CD4-positive, alpha-beta T cell treated with Interleukin-1 beta for 1 hour (primary cell): ENCODE measurements at places on chromosomes 5 and 9.

DNA sequence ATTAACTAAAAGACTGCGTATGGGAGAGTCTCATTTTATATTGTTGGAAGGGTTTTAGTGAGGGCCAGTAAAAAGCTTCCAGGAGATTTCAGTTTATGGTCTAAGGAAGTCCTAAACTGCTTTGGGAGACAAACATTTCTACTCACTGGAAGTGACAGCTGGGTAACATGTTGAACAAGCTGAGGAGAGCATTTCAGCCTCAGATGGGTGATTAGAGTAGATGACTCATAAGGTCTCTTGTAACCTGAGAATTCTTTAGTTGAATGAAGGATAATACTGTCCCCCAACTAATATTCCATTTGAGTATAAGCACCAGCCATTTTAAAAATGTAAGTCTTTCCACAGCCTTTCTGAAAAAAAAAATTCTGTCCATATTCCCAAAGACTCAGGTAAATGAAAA, 218.0 kb upstream of the C9orf72 start:
- no peak for DNase-seq

DNA sequence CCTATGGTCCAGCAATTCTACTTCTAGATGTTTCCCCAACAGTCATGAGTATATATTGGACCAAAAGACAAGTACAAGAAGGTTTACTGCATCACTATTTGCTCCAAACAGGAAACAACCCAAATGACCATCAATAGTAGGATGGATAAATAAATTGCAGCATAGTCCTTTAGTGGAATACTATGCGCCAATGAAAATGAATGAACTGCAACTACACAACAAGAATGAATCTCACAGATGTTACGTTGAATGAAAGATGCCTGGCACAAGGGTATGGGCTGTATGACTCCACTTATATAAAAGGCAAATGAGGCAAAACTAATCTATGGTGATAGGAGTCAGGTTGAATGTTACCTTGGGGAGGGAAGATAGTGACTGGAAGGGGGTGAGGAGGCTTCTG, 48.6 kb upstream of the UNC5A start:
- no peak for DNase-seq

DNA sequence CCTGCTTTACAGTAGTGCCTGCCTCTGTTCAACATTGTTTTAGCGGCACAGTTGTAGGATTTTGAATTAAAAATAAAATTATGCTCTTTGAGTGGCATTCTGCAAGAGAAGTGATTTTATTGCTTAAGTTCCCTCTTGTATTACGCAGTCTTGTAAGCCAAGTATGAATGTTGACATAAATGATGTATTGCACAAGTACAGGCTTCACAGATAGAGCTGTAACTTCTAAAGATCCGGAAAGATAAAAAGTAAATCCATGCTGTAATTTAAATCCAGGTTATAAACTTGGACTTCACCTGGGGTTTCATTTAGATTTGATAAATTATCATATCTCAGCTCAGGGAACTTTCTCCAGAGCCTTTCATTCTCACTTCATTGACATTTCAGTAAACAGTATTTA, 1114.7 kb downstream of the PTPRD start:
- DNase-seq, result no peak

GRCh38 chr9:112867275-112867991, 23.2 kb downstream of the SLC46A2 start:
- DNase-seq, result peak; percentile 28

DNA sequence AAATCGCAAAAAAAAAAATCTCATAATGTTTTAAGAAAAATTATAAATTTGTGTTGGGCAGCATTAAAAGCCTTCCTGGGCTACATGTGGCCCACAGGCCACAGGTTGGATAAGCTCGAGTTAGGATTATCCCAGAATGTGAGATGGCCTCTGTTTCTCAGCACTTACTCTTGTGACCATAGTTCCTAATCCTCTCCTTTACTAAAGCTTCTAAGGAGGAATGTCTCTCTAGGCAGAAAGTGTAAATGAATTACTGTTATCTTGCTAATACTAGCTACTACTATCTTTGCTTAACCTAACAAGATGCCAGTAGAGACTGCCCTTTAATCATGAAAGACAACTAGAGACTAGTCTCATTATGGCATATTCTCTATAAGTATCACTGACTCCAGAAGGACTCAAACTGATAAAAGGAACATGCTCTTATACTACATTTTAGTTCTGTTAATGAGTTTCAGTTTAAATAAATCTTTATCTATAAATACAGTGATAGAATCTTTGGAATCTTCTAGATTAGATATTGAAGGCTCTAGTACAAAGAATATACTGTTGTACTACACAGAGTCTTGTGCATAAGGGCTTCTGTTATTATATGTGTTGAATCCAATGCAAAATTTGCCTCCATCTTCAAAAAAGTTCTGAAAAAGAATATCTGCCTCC, 13.8 kb downstream of the INVS start:
- no peak for DNase-seq

DNA sequence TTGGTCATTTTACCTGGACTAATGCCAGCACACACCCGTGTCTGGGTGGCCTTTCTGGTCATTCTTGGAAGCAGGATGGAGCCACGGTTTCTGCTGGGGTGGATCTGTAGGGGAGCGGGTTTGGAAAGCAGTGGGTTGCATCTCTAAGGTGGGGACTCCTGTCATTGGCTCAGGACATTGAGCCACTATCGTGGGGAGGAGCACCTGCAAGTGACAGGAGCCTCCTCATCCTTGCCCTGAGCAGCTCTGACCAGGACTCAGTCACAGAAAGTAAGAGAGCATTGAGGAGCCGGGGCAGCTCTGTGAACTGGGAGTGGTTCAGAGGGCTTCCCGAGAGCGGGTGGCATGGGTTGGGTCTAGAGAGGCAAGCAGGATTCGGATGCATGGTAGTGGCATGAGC, 3.7 kb downstream of the B4GALT7 start:
- DNase-seq, result no peak

GRCh38 chr5:95519681-95520080, 35.1 kb downstream of the SKIC3 start:
- DNase-seq, result no peak

GRCh38 chr5:53368966-53369605, 111.3 kb upstream of the FST start:
- no peak for DNase-seq

GRCh38 chr5:65261499-65261898, 220.2 kb downstream of the ADAMTS6 start:
- no peak for DNase-seq

- peak; percentile 21 for DNase-seq
Observed at GRCh38 chr5:139470821-139471300, at the start of gene SMIM33. SMIM33 (plus strand) TSS chr5:139471004; CDS start chr5:139471122, 118 bp downstream.

DNA sequence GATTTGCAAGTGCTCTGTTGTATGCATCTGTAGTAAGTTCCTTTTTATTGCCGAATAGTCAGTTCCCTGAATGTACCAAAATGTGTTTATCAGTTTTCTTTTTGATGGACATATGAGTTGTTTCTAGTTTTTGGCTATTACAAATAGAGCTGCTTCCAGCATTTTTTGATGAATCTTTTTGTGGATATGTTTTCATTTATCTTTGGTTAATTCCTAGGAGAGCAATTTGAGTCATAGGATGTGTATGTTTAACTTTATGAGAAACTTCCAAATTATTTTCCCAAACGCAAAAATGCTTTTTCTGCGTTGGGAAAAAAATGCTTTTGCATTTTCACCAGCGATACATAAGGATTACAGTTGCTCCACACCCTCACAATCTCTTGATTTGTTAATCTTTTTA, 287.7 kb downstream of the FER start:
- DNase-seq, result no peak

GRCh38 chr9:68458918-68459317, 81.8 kb downstream of the TMEM252 start:
- DNase-seq, result no peak

DNA sequence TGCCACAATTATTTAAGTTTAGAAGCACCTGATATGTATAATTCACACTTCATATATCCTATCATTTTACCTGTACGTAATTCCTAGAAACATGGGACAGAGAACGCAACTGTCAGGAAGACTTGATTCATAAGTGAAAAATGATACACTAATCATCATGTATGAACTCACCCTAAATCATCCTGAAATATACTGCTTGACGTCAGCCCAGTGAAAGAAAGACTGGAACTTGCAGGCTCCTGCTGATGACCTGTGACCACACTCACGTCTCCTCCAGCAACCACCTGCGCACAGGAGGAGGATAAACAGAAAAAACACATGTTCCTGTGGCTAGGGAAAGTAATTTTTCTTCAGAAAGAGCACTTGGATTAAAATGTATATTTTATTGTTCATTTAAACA, 169.7 kb downstream of the MPDZ start:
- no peak for DNase-seq

DNA sequence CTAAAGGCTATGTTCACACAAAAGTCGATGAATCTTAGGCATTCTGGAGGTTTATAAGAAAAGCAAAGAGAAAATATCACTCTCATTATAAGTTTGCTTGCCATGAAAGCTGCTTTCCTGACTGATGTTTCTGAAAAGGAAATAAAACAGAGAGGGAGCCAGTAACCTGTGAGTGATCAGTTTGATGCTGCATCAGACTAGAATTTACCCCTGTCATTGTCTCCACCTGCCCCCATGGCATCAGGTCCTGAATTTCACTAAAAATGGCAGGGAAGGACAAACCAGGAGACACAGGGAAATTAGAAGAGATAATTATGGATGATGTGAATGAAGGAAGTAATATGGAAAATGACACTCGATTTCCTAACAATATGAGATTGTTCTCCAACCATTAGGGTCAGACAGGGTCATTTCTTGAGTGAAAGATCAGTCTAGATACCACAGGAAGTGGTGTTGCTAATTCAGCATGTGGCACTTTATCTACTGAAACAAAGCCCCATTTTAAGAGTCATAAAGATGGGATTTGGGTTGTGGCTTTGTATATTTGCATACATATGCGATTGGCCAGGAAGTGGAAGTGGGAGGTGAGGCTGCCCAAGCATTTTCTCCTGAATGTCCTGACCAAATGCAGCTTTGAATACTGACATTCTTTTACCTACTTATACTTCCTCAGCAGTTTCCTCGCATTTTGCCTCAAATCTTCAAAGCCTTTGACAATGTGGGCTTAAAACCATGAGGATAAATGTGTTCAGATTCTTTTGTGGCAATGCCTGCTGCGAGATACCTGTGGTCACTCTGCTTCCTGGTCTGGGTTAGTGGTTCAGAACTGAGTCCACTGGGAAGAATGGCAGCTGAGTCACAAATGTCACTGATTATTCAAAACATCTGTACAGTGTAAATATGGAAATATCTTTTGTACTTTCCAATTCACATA, 29.7 kb downstream of the MEGF10 start:
- DNase-seq, result no peak

DNA sequence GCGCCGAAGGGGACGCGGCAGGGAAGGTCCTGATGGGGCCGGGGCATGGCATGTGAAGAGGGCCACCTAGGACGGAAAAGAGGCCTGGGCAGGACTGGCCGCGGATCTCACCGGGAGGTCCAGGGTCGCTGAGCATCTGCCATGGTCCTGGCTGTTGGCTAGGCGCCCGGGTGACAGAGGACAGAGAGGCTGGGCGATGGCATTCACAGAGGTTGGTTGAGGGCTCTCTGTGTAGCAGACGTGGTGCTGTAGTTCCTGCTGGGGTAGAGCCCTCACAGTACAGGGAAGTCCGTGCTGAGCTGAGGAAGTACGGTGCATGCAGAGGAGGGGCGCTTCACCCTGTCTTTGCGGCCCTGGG, 427 bp downstream of the PCYOX1L start:
- DNase-seq, result peak; percentile 39

DNA sequence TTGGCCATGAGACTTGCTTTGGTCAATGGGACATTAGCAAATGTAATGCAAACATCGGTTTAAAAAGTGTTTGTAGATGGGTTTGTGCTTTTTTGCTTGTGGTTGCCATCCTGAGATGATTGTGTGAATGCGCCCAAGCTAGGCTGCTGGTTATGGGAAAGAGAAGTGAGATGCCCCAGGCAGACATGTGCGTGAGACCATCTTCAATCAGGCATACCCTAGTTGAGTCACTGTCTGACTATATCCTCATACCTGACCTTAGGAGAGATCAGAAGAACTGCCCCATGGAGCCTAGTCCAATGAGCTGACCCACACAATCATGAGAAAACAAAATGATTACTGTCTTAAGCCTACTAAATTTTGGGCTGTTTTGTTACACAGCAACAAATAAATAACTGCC, 36.8 kb upstream of the ZNF608 start:
- DNase-seq, result no peak
